ENCODE measurements at places on chromosomes 6 and 20.

DNA sequence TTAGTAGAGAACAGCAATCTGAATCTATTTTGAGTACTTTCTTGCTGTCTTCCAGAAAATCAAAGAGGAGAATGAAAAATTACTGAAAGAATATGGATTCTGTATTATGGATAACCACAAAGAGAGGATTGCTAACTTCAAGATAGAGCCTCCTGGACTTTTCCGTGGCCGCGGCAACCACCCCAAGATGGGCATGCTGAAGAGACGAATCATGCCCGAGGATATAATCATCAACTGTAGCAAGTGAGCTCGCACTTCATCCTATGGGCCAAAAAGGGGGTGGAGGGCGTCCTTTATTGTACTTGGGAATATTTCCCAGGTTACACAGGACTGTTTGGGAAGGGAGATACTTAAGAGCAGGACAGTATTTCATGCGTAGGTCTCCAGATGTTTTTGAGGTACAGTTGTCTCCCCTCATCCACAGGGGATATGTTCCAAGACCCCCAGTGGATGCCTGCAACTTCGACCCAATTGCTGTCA, 37.3 kb upstream of the PLCG1 start:
- H3K36me3 ChIP-seq: peaks cover 18% of the 10 kb centered on the region
- no peaks in the 10 kb centered on the region for H3K27me3 ChIP-seq
- H3K27ac ChIP-seq: no peak overlapping the region
- H3K4me1 ChIP-seq: no peaks in the 10 kb centered on the region
- DNase-seq: no peak
- H3K4me3 ChIP-seq: no peak overlapping the region

DNA sequence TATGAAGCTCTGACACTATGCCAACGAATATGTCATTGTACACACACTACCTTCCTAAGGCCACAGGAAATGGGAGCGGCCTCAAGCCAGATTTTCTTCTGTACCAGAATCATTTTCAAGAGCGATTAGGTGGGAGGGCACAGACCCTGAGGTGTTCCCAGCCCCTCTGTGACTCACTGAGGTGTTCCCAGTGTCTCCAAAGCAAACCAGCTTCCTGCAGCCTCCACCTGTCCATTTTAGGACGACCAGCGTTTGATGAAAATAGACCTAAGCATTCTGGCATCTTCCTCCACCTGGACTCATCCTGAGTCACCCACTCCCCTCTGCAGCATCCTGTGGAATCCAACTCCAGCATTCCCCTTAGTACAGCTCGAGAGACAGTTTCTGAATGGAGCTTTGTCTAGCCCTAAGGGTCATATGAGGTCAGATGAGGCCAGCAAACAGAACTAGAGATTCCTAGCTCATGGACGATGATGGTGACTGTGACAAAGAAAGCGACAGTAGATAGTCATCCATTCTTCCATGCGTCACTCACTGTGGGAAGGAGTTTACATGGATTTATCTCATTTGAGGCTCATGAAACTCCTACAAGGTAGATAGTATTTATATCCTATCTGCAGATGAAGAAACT, 203.4 kb downstream of the PTPRT start:
- peak overlapping the region; percentile 15 for H3K27ac ChIP-seq
- no peaks in the 10 kb centered on the region for H3K4me1 ChIP-seq
- no peaks in the 10 kb centered on the region for H3K27me3 ChIP-seq
- peak; percentile 26 for DNase-seq
- no peaks in the 10 kb centered on the region for H3K36me3 ChIP-seq

GRCh38 chr20:32804817-32805216, 14.9 kb upstream of the MAPRE1 start:
- no peak overlapping the region for H3K4me3 ChIP-seq
- H3K27me3 ChIP-seq: no peaks in the 10 kb centered on the region
- H3K36me3 ChIP-seq: no peaks in the 10 kb centered on the region
- no peak for DNase-seq
- H3K27ac ChIP-seq: no peak overlapping the region
- H3K4me1 ChIP-seq: no peaks in the 10 kb centered on the region

DNA sequence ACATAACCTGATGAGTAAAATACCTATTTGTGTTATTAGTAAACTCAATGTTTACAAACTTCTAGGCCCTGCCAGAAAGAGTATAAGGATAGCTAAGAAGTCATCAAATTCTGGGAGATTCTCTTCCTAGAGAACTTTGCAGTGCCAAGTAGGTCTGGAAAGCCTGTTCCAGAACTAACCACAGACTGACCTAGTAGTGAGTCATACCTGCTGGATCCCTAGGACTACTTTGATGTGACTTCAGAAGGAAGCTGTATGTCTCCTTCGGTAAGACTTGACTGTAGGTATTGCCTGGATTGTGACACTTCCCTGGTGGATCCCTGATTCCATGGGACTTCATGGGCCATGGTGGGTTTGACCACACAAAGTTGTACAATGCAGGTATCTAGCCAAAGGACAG, 131.7 kb downstream of the DNAH8 start:
- no peaks in the 10 kb centered on the region for H3K36me3 ChIP-seq
- no peak overlapping the region for H3K27ac ChIP-seq
- H3K4me1 ChIP-seq: no peaks in the 10 kb centered on the region
- H3K4me3 ChIP-seq: no peak overlapping the region
- no peaks in the 10 kb centered on the region for H3K27me3 ChIP-seq

DNA sequence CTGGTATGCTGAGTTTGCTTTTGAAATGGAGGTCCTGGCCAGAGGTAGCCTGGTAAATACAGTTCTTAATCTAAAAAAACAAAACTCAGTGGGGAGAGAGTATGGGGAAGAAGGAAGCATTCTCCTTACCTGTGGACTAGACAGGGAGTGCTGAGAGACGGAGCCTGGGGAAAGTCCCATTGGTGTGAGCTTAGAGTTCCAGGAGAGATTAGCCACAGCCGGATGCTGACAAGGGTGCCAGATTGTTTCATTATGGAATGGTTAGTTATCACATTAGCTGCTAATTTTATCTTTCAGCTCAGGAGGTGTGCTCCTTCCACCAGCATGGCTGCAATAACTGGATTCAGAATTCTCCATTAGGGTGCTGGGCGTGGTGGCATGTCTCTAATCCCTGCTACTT, 75.9 kb downstream of the RREB1 start:
- H3K27ac ChIP-seq: peak overlapping the region; percentile 54
- no peak overlapping the region for H3K4me3 ChIP-seq
- peaks cover 10% of the 10 kb centered on the region for H3K36me3 ChIP-seq

GRCh38 chr20:57977569-57977968, 250.9 kb downstream of the ANKRD60 start:
- no peaks in the 10 kb centered on the region for H3K36me3 ChIP-seq
- DNase-seq: no peak
- no peak overlapping the region for H3K4me3 ChIP-seq
- H3K4me1 ChIP-seq: peaks cover 5% of the 10 kb centered on the region
- H3K27ac ChIP-seq: peak overlapping the region; percentile 65

GRCh38 chr6:190596-191395, 101.5 kb upstream of the DUSP22 start:
- no peaks in the 10 kb centered on the region for H3K27me3 ChIP-seq
- no peak for DNase-seq
- H3K36me3 ChIP-seq: no peaks in the 10 kb centered on the region
- no peak overlapping the region for H3K27ac ChIP-seq
- H3K4me3 ChIP-seq: no peak overlapping the region

DNA sequence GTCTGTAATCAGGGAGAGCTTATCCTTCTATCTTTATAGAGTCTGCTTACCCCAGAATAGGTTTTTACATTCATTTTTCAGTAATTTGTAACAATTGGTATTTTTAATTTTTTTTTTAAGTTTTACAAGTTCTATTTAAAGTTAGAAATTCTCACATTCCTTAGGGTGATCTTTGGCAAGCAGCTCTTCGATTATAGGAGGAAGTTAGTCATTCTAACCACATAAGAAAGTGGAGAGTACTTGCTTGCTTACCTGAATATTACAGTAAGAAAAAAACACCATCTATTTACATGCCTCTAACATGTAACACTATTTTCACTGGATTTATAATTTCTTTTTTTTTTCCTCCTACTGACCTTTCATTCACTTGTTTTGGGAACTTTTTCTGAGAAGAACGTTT, 6.7 kb downstream of the TSHZ2 start:
- no peaks in the 10 kb centered on the region for H3K36me3 ChIP-seq
- DNase-seq: no peak
- no peak overlapping the region for H3K4me3 ChIP-seq
- H3K4me1 ChIP-seq: no peaks in the 10 kb centered on the region
- no peak overlapping the region for H3K27ac ChIP-seq

DNA sequence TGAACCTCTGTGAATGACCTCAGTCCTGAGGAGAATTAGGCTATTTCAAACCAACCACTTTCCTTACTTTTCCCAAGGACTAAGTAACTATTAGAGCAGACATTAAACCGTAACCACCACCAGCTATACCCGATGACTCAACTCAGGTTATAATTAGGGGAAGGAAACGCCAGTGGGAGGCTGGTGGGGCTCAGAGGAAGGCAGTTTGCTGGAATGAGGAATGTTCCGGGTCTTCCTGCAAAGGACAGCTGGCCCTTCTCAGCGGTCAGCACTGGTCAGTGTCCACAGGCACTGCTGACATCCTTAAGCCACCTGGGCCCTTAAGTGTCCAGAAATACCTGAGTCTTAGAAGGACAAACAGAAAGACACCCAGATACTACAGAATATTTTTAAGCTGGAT, 515.2 kb downstream of the MAFB start:
- no peaks in the 10 kb centered on the region for H3K36me3 ChIP-seq
- no peak for DNase-seq
- no peaks in the 10 kb centered on the region for H3K27me3 ChIP-seq
- H3K27ac ChIP-seq: no peak overlapping the region
- H3K4me1 ChIP-seq: no peaks in the 10 kb centered on the region
- H3K4me3 ChIP-seq: no peak overlapping the region

DNA sequence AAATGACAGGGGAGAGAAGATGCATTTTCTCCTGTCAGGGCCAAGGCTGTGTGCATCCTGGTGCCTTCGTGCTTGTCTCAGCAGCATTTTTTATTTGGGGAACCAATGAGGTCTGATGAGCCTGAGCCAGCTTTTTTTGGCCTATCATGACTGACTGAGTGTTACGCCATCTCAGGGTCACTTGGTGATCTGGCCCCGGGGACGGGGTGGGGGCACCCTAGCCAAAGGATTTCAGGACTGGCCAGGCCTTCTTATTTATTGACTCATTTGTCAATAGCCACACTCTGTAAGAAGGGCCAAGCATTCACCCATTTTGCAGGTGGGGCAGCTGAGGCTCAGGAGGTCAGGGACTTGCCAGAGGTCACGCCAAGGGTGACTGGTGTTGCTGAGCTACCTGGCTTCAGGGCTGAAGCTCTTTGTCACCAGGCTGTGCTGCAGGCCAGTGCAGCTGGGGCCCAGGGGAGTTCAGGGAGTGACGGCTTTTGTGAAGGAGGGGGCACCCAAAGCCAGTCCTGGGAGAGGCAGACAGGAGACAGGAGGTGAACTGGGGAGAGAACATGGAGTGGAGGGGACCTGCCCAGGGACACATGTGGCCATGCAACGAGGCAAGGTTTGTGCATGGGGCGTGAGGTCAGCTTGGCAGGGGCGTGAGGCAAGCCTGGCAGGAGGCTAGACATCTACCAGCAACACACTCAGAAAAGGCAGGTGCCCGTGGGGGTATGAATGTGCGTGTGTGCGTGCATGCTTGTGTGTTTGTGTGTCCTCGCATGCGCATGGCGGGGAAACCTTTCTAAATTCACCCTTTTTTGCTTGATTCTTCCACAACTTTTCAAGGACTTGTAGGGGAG, 31.1 kb downstream of the VSTM2L start:
- H3K4me3 ChIP-seq: no peak overlapping the region
- DNase-seq: no peak
- no peaks in the 10 kb centered on the region for H3K27me3 ChIP-seq
- no peaks in the 10 kb centered on the region for H3K4me1 ChIP-seq
- no peak overlapping the region for H3K27ac ChIP-seq

- no peaks in the 10 kb centered on the region for H3K27me3 ChIP-seq
- H3K4me3 ChIP-seq: peak overlapping the region; percentile 70
- peaks cover 6% of the 10 kb centered on the region for H3K4me1 ChIP-seq
- DNase-seq: peak; percentile 56
Measured at GRCh38 chr6:106511288-106512047, 117.8 kb downstream of the RTN4IP1 start.

DNA sequence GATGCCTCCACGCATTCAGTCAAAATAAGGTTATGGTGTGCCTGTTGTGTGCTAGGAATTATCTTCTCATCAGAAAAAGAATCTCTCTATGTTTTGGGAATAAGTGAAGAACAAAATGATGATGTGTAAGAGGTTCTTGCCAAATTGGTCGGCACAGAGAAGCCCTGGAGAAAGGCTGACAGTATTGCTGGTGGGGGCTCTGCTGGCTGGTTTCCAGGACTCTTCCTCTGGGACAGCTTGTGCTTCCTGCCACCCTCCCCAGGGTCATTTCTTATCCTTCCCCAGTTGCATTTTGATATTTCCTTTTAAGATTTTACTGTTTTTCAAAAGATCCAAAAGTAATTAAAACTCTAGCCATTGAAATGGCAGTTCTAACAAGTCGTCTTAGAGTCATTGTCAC, 22.1 kb downstream of the CST4 start:
- H3K27me3 ChIP-seq: no peaks in the 10 kb centered on the region
- no peaks in the 10 kb centered on the region for H3K4me1 ChIP-seq
- DNase-seq: no peak
- no peak overlapping the region for H3K4me3 ChIP-seq

DNA sequence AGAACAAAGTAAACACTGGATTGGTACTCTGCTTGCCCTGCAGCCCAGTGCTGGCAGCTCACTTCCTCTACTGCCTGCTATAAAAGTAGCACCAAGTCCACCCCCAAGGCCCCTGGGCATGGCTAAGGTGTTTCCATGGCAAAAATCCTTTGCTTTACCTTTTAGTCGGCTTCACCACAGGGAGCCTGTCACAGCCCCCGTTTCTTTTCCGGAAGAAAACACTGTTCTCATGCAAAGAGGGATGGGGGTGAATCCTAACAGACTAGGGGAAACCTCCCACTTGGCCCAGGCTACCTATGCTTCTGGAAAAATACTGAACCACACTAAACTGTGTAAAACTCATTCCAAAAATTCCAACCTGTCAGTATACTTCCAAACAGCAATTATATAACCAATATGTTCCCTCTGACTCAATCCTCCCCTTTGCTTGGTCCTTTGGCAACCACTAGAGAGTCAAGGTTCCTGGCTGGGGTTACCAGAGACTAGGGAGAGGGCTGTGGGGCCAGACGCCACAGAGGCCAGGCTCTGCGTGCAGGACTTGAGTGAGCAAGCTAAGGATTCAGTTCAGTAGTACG, 16.1 kb downstream of the PPIL1 start:
- H3K4me3 ChIP-seq: peak overlapping the region; percentile 26
- H3K27ac ChIP-seq: peak overlapping the region; percentile 70
- no peaks in the 10 kb centered on the region for H3K4me1 ChIP-seq
- H3K27me3 ChIP-seq: no peaks in the 10 kb centered on the region
- H3K36me3 ChIP-seq: no peaks in the 10 kb centered on the region
